ENCODE measurements at places on chromosomes 6 and 20.

DNA sequence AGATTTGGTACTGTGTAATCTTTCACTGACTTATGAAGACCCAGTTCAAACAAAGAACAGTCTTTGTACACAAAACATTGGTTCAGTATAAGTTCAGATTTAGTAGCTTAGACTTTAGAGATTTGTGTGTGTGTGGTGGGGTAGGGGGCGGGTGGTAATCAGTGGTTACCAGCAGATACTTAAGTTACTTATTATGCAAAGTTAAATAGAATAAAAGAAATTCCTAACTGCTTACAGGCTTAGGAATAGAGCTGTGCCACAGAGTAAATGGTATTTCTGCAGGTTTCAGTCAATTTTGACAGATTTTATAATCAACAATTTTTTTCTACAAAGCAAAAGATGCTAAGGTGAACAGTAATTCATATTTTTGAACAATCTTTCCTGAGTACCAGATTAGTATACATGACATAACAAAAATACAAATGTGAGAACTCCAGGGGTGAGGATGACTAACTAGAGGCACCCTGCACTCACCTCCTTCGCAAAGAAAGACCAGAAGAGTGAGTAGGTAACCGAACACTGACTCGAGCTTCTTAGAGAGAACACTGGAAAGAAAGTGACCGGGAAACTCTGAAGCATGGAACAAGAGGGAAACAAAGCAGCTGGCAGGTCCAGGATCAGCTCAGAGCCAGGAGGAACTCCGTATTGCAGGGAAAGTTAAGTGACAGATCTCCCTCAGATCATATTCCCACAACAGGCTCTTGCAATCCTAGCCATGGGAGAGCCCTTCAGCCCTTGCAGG is 560.6 kb downstream of the COL12A1 start:
- no peak for DNase-seq

DNA sequence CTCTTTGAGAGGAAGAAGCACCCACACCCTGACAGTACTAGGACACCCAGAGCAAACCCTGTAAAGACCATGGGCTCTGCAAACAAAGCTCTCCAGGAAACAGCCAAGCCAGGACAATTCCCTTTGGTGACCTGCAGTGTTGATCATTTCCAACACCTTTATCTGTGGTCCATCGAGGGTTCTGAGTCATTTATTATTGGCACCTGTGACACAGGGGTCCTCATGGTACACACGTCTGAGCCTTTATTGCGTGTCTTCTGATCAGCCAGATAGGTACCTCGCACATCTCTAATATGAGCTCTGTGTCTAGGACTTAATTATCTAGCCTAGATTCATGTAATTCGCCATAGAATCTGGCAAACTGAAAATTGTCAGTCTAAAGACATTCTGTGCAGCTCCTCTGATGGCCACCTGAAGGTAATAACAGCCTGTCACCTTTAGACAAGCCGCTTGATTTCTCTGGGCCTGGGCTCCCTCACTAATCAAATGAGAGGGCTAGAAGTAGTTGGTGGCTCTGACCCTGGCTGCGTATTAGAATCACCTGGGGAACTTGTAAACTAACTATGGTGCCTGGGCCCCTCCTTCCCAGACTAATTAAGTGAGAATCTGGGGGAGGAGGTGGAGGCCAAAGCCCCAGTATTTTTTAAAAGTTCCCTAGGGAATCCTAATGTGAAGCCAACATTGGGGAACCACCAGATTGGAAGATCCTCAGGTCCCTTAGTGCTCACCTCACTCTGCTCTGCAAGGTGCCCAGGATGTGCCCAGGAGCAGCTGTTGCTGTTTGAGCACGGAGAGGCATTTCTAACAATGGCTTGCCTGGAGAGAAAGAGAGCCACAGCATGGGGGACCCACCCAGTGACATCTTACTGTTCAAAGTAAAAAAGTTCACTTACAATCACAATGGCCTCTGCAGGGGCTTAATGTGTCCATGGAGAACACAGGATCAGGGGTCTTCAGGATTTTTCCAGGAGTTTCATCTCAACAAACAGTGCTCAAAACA is 122.0 kb upstream of the ARID1B start:
- DNase-seq = no peak

GRCh38 chr6:65280060-65280459 is 427.0 kb downstream of the EYS start:
- no peak for DNase-seq

GRCh38 chr6:150072201-150072600 is 3.3 kb upstream of the ULBP3 start:
- DNase-seq = no peak

GRCh38 chr20:60139663-60140446 is 181.6 kb downstream of the CDH26 start:
- DNase-seq = no peak

DNA sequence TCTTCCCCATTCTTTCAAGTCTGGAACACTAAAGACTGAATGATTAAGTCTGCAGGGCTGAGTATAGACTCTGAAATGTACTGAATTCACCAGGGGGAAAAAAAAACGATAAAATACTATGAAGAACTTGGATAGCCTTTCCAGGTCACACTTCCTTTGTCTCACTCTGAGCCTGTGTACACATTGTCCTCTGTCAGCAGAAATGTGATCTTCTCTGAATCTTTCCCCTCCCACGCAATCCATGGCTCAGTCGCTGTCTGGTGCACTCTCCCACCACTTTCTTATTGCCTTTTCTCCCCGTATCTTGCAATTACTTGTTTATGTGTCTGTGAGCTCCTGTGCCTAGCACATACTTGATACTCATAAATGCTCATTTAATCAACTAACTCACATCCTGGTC is 212.6 kb upstream of the RSPO3 start:
- DNase-seq = no peak

DNA sequence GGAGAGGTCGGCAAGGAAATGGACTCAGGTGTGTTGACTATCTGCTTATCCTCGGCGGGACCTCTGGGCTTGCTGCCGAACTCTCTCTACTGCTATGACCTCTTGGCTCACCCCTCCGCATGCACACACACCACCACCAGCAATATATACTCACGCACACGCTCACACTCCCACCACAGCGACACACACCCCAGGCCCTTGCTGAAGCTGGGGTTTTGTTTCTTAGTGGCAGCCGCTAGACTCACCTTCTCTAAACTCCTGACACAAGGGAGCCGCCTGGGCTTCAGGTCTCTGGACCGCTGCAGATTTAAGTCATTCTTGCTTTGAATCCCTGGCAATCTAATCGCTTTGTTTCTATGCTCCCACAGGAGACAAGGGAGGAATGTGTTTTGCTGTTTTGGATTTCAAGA is 59.4 kb upstream of the BACH2 start:
- DNase-seq = no peak

Measured in activated CD8-positive, alpha-beta memory T cell treated with anti-CD3 and anti-CD28 coated beads for 4 hours (primary cell).